Neuronal stem cell (in vitro differentiated cells): ENCODE measurements at places on chromosomes 7 and 10.
A peak's percentile ranks its signal among the peaks of the same experiment; 100 is the strongest.

- no peaks in the 10 kb centered on the region for H3K27me3 ChIP-seq
- peaks cover 2% of the 10 kb centered on the region for H3K36me3 ChIP-seq
- peaks cover 7% of the 10 kb centered on the region for H3K4me1 ChIP-seq
- no peak overlapping the region for H3K27ac ChIP-seq
- H3K4me3 ChIP-seq, result peak overlapping the region; percentile 88
These were observed 432 bp downstream of the TMEM248 start for GRCh38 chr7:66921396-66921917.

- H3K4me3 ChIP-seq, result no peak overlapping the region
- no peaks in the 10 kb centered on the region for H3K4me1 ChIP-seq
- no peaks in the 10 kb centered on the region for H3K27me3 ChIP-seq
- no peak overlapping the region for H3K27ac ChIP-seq
- no peak for DNase-seq
- H3K36me3 ChIP-seq, result no peaks in the 10 kb centered on the region
These were observed 23.7 kb downstream of the TASOR2 start for GRCh38 chr10:5708356-5708755.

GRCh38 chr10:30029872-30030256, 29.5 kb downstream of the JCAD start:
- no peaks in the 10 kb centered on the region for H3K27me3 ChIP-seq
- no peak for DNase-seq
- no peak overlapping the region for H3K4me3 ChIP-seq
- no peak overlapping the region for H3K27ac ChIP-seq

DNA sequence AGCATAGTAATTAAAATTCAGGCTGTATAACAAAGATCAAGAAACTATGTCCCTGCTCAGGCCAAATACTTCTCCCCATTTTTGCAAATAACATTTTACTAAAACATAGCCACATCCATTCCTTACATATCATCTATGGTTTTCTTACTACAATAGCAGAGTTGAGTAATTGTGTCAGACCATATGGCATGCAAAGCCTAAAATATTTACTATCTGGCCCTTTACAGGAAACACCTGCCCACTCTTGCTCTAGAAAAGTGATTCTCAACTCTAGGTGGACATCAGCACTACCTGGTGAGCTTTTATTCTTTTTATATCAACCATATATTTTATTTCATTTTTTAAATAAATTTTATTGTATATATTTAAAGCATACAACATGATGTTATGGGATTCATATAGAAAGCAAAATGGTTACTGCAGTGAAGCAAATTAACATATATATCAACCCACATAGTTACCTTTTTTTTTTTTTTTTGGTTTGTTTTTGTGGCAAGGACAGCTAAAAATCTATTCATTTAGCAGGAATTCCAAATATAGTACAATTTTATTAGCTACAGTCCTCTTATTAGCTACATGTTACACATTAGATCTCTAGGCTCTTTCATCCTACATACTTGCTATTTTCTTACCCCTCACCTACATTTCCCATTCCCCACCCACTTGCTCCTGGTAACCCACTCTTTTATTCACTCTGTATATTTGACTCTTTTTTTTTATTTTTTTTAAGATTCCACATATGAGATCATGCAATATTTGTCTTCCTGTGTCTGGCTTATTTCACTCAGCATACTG, 19.6 kb downstream of the ABI1 start:
- H3K27me3 ChIP-seq, result no peaks in the 10 kb centered on the region
- no peak for DNase-seq
- no peak overlapping the region for H3K4me3 ChIP-seq
- no peak overlapping the region for H3K27ac ChIP-seq
- H3K36me3 ChIP-seq, result no peaks in the 10 kb centered on the region

DNA sequence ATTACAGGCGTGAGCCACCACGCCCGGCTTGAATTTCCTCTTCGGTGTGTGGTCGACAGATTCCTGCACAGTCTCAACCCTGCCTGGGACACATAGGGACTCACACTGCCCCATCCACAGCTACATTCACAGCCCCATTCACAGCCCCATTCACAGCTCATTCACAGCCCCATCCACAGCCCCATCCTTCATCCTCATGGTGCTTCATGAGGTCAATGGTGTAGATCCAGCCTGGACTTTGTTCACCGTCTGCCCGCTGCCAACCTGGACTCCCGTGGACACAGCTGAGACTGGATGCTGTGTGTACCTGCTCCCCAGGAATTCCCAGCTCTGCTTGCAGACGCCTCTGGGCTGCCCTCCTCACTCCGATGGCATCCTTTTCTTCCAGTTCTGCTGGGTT, 5.2 kb downstream of the IDI2 start:
- no peak for DNase-seq
- H3K27me3 ChIP-seq, result no peaks in the 10 kb centered on the region
- no peak overlapping the region for H3K27ac ChIP-seq
- H3K4me1 ChIP-seq, result no peaks in the 10 kb centered on the region
- H3K4me3 ChIP-seq, result no peak overlapping the region
- peaks cover 46% of the 10 kb centered on the region for H3K36me3 ChIP-seq
